Erythroblast (primary cell): ENCODE measurements at places on chromosomes 4 and X.

- no peak for DNase-seq
Observed at GRCh38 chr4:76535603-76536372, 100.8 kb downstream of the SHROOM3 start.

GRCh38 chr4:139027776-139028175 is 12.2 kb downstream of the NOCT start:
- DNase-seq = no peak

DNA sequence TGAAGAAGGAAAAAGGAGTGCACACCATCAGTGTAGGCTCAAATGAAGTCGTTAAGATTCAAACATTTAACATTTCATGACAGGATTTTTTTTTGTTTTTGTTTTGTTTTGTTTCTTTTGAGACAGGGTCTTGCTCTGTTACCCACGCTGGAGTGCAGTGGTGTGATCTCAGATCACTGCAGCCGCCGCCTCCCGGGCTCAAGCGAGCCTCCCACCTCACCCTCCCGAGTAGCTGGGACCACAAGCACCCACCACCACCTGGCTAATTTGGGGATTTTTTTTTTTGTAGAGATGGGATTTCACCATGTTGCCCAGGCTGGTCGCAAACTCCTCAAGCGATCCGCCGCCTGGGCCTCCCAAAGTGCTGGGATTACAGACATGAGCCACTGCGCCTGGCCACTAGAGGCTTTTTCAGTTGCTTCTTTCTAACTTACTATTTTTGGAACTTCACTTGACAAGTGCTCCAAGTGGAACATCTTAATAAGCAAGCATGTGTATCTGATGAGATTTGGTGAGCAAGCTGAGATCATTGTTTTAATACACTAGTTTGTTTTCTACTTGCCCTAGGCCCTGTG is 78.9 kb upstream of the CNKSR2 start:
- DNase-seq = no peak

DNA sequence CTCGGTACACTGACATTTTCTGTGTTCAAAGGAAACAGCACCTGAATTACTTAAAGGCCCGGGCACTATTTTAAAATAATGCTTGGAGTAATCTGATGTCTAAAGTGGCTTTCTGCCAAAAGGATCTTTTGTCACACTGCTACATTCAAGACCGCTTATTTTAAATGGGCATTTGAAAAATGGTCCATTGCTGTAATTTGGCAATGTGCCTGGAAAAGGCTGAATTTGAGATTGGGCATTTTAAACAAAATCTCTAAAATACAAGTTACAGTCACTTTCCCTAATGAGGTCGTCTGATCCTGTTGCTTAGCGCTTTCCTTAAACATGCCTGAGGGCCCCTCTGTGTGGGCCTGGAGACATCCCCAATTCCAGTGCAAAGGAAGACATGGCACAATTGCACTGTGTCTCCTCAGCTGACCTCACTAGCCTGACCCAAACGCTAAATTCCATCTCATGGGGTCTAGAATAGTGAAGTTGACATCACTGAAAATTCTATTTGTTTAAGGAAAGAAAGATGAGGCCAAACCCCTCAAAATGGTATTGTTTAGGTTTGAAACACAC is 214.2 kb downstream of the GPC3 start:
- no peak for DNase-seq

- DNase-seq = no peak
Observed at GRCh38 chrX:17475449-17476217, 100.6 kb downstream of the NHS start.

DNA sequence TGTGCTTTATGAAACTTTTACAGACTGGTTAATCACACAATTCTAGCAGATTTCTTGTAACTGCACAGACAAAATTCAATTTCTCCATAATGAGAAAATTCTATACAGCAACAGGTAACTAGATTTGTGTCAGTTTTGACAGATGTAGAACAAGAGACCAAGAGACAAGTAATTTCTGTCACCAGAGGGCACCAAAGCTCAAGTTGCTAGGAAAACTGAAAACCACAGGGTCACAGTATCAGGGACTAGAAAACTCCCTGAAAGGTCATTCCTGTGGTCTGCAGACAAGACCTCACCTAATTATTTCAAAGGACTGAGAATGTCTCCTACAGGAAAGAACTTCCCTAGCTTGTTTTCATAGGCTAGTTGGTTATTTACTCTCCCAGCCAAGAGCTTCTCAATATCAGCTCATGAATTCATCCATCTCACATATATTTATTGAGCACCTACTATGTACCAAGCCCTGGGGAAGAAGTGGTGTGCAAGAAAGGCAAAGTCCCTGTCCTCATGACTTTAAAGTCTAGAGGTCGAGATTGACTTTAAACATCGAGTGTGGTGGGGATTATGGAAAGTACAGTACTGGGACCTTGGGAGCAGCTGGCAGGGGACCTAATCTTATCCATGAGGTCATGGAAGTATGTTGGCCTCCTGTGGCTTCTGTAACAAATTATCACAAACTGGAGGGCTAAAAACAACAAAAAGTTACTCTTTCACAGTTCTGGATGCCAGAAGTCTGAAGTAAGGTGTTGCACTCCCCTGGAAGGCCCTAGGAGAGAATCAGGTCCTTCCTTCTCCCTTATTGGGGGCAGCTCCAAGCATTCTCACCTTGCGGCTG is 47.8 kb upstream of the SETD7 start:
- peak; percentile 42 for DNase-seq
